NCI-H460 (cell line): ENCODE measurements at places on chromosomes 13 and 19.

- peak; percentile 13 for DNase-seq
Measured at GRCh38 chr13:28679628-28680027, 20.7 kb downstream of the POMP start.

GRCh38 chr13:112689303-112690245 is at the start of gene ATP11A:
Gene ATP11A, plus strand, starts transcription at chr13:112690038. Its CDS starts 379 bp downstream, at chr13:112690417.
- DNase-seq: peak; percentile 73

DNA sequence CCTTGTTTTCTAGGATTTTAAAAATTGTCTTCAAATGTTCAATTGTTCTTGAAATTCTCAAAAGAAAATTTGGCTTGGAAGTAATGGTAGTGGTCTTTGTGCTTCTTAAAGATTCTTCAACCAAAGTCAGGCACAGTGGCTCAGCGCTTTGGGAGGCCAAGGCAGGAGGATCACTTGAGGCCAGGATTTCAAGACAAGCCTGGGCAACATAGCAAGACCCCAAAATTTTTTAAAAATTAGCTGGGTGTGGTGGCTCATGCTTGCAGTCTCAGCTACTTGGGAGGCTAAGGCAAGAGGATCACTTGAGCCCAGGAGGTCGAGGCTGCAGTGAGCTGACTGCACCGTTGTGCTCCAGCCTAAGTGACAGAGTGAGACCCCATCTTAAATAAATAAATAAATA is 153.5 kb upstream of the ZNF507 start:
- DNase-seq: no peak

GRCh38 chr13:23934520-23934919 is 37.2 kb upstream of the C1QTNF9B start:
- DNase-seq: no peak

- no peak for DNase-seq
Measured at GRCh38 chr13:23725922-23726321, 155.7 kb downstream of the TNFRSF19 start.

GRCh38 chr19:50417111-50418081 is 1.3 kb upstream of the SPIB start:
- DNase-seq: no peak

- DNase-seq: no peak
Measured at GRCh38 chr19:45716359-45717130, 14.2 kb downstream of the FBXO46 start.

DNA sequence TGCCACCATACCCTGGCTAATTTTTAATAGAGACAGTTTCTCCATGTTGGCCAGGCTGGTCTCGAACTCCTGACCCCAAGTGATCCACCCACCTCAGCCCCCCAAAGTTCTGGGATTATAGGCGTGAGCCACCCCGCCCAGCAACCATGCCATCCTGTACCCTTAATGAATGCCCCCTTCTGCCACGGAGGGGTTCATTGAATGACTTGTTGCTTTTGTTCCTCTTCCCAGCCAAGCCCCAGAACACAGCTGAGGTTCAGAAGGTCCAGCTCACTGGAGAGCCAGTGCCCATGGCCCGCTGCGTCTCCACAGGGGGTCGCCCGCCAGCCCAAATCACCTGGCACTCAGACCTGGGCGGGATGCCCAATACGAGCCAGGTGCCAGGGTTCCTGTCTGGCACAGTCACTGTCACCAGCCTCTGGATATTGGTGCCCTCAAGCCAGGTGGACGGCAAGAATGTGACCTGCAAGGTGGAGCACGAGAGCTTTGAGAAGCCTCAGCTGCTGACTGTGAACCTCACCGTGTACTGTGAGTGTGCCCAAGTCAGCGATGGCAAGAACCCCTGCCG is 6.0 kb downstream of the PVR start:
- DNase-seq: no peak

DNA sequence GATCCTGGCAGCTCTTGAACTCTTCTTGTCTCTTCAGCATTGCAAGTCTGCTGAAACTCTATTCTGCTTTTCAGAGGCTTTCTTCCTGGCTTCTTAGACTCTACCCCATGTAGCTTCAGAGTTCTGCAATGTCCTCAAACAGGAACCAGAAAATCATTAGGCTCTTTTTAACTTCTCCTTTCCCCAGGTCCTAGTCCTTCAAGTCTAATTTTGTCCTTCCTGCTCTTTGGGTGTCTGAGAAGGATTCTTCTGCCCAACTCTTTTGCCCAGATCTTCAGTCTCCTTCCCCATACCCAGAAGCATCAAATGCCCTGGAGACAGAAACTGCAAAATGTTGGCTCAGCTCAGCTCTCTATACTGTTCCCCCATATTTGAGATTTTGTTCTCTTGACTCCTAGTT is 50.0 kb upstream of the CALM3 start:
- no peak for DNase-seq
